ENCODE measurements at places on chromosomes 12 and 14. TPM values are rescaled to one million over a fixed set of nuclear protein-coding genes. Genes with fewer than 3 reads are reported as not detected.

SLC7A8 gene
- total RNA-seq, result 12.2 TPM

CYP46A1 gene
- 0.87 TPM for total RNA-seq

FGD4 gene
- 89.9 TPM for total RNA-seq

CISTR gene
- not detected for total RNA-seq

CAPZA3 gene
- not detected for total RNA-seq

NRIP2 gene
- total RNA-seq, result not detected

TAS2R43 gene
- 2.0 TPM for total RNA-seq

AICDA gene
- total RNA-seq, result not detected

OTX2 gene
- not detected for total RNA-seq

FGF23 gene
- not detected for total RNA-seq

RFX4 gene
- not detected for total RNA-seq

CLEC14A gene
- not detected for total RNA-seq

LGR5 gene
- total RNA-seq, result 7.5 TPM

LRRC43 gene
- 1.2 TPM for total RNA-seq

TSPAN8 gene
- not detected for total RNA-seq

CLEC4D gene
- total RNA-seq, result not detected

RAPGEF3 gene
- 5.1 TPM for total RNA-seq

EFCAB11 gene
- 8.8 TPM for total RNA-seq

FCF1 gene
- 32.5 TPM for total RNA-seq

PDZRN4 gene
- not detected for total RNA-seq
